Colonic mucosa (tissue), 4 donors: ENCODE measurements at places on chromosomes 3 and 15. TPM values are rescaled to one million over a fixed set of nuclear protein-coding genes. Genes with fewer than 3 reads are reported as not detected.

DNA sequence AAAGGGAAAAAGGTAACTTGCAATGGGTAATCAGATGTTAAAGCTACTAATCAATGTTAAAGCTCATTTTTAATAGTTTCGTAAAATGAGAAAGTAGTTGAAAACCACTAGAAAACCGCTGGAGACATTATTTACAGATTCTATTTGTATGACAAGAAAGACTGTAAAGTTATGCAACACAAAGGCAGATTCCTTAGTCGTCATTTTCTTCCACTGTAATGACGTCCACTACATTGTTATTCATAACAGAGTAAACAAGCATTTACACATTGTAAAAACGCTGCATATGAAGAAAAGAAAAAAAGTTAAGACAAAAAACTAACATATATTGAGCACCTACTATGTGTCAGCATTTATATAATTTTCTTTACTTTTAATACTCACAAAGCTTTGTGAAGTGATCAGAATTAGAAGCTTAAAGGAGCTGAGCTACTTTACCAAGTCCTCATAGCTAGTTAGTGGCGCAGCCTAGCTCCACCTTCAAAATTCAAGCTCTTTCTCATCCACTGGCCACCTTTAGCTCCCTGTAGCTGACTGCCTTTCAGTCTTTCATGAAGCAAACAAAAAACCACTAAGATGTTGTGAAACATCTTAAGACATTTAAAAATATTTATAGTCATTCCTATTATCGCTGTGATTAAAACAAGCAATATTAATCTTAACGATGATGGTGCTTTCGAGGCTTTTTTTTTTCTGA is 100.1 kb upstream of the CDIN1 start:
- DNase-seq = no peak

DNA sequence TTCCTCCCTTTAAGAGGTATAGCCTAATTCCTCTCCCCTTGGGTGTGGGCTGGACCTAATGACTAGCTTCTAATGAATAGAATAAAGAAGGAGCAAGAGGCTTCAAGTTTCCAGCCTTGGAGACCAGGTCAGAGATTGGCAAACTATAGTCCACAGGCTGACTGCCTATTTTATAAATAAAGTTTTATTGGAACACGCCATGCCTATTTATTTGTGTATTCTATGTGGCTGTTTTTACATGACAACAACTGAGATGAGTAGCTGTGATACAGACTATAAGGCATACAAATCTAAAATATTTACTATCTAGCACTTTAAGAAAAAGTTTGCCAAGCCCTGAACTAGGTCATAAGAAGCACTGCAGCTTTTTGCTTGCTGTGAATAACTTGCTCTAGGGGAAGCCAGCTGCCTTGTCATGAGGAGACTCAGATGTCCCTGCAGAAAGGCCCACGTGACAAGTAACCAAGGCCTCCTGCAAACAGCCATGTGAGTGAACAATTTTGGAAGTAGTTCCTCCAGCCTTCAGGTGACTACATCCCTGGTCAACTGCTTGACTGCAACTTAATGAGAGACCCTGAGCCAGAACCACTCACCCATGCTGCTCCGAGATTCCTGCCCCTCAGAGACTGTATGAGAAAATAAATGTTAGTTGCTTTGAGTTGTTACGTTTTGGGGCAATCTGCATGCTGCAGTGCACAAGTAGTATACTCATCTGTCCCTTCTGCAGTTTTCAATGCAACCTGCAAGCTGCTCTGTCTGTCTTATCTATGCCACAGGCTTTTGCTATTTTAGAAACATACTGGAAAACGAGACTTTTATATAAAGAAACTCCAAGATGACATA is 21.1 kb upstream of the MAP3K13 start:
- no peak for DNase-seq

GRCh38 chr3:72077473-72078259 is 292.7 kb upstream of the PROK2 start:
- no peak for DNase-seq

GRCh38 chr3:22372292-22373062 is 621.5 kb upstream of the ZNF385D start:
- no peak for DNase-seq

GRCh38 chr3:126212620-126213378 is 32.4 kb upstream of the ALDH1L1 start:
- DNase-seq = no peak

DNA sequence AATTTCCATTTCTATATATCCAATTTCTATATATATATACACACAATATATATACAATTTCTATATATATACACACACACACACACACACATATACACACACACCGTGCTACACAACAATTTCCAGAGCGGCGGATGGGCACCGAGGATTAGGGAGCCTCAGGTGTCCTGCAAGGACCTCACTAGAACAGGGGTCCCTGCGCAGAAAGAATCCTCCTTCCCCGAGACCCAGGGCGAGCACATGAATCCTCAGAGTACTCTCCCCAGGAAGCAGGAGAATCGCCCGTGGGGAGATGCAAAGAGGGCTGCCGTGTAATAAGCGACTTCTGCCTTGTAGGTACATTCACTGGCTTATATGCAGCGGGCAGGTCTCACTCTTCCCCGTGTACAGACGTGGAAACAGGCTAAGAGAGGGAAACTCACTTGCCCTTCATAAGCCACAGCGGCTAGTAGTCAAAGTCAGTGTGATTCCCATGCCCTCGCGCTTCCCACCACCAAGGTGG is 467 bp downstream of the PIF1 start:
- no peak for DNase-seq

DNA sequence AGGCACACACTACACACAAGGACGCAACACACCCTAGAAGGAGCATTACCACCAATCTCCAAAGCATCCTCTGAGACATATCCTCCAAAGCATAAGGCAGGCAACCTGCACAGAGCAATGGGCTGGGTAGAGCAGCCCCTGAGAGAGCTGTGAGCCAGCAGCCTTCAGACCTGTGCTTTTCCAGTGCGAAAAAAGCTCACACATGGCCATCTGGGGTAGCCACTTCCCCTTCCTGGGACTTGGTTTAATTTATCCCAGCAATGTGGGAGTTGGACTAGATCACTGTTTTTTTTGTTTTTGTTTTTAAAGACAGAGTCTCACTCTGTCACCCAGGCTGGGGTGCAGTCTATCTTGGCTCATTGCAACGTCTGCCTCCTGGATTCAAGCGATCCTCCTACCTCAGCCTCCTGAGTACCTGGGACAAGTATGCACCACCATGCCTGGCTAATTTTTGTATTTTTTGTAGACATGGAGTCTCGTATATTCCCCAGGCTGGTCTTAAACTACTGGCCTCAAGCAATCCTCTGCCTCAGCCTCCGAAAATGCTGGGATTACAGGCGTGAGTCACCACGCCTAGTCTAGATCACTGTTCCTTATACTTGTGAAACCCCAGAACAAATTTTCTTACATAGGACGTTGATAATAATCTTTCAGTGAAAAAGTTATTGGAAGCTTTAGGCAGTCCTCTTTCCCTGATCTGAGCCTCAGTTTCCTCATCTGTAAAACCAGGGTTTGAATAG is 18.9 kb downstream of the PTPN23 start:
- DNase-seq = no peak

GRCh38 chr3:40104441-40104840 is 205.1 kb upstream of the EIF1B start:
- no peak for DNase-seq

DNA sequence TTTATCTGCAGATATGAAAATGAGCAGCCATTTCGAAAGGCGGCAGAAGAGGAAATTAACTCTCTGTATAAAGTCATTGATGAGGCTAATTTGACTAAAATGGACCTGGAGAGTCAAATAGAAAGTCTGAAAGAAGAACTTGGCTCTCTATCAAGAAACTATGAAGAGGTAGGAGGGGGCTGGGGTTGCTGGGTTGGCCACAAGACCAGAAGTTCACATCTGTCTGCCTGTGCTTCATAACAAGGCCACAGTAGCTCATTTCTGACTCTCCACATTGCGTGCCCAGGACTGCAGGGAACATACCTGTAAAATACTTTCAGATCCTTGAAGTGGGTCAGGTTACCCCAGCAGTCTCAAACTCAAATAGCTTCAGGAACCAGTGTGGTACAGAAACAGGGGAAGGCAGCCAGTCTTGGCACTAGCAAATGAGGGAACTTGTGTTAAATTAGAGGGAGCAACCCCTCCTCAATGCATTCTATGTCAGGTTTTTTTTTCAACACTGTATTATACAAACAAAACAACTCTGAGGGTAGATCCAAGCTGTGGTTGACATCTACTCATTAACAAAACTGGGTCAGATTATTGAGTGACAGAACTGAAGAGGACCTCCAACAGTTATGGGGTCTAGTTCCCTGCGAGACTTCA is 48.7 kb downstream of the BFSP2 start:
- DNase-seq = no peak

DNA sequence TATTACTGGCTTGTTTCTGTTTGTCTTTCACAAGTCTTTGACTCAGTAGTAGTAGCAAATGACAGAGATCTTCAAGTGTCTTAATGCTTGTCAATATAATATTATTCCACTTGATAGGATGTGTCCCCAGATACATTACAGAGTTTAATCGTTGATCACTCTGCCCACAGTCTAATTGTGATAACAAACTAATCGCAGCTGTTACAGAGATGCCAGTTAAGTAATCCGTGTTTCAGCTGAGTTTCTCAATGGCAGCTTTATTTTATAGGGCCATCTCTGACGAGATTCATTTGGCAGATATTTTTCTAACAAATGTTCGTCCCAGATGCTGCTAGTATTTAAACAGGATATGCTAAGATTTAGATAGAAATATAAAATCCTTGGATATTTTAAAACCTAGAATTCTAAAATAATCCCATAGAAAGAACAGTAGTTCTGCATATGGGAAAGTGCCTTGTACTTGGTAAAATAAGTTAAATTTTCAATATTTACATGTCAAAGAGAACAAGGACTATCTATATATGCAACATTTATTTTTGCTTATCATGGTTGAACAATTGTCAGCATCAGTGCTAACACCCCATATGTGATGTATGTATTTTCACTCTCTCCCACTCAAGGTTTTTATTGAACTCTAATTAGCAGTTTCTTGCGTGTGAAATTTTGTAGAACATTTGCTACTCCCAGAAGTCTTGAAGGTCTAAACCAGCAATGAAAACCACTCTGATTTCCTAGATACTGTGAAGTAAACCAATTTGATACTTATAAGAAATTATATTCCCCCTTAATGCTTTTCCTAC is 185.5 kb downstream of the MBNL1 start:
- no peak for DNase-seq

GRCh38 chr3:62049033-62049432 is 324.3 kb downstream of the FEZF2 start:
- DNase-seq = no peak

DNA sequence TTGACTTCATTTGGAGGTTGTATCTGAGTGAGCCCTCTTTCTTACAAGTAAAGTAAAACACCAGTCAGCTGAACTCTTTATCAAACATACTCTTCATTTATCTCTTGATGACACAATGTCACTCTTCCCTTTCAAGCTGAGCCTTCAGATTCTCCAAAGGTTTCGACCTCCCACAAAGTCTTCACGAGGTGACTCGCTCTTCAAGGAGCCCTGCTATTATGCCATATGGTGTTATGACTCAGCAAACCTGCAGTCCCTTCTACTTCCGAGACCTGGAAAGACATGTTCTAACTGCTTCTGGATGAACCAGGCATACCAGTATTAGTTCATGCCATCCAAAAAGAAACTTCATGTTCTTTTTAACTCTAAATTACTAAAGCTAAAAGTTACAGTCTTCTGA is 23.1 kb downstream of the AADAC start:
- DNase-seq = no peak

GRCh38 chr3:176403531-176403930 is 793.8 kb downstream of the TBL1XR1 start:
- no peak for DNase-seq

GRCh38 chr3:119156868-119157267 is 10.9 kb downstream of the TEX55 start:
- DNase-seq = no peak

- DNase-seq = no peak
These were observed 34.0 kb downstream of the B3GALNT1 start for GRCh38 chr3:161070980-161071663.

- no peak for DNase-seq
These were observed 41.4 kb downstream of the CHSY1 start for GRCh38 chr15:101210466-101210865.

DNA sequence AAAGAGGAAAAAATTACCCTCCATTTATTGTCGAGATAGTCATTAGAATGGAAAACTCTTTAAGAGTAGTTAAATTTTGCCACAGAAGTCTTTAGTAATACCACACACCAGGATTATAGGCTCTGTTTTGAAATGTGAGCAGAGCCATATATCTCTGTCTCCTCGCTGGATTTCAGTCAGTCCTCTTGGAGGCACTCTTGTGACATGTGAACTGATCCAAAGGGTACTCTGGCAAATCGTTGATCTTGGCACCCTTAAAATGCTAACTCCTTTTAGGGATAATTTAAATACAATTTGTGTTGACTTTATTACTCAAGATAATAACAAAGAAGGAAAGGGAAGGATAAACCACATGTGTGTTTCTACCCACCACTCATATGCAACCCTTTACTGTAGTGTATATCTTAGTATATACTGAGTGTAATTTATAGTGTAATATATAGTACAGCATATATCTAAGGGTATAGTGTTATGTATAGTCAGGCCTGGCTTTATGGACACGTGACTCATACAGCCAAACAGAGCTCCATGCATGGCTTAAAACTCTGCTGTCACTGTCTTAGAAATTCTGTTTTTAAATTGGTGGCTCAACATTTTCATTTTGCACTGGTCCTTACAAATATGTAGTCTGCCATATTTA is 12.3 kb upstream of the KPNA4 start:
- DNase-seq = no peak

GRCh38 chr15:82951472-82952157 is 905 bp downstream of the HOMER2 start:
- no peak for DNase-seq

DNA sequence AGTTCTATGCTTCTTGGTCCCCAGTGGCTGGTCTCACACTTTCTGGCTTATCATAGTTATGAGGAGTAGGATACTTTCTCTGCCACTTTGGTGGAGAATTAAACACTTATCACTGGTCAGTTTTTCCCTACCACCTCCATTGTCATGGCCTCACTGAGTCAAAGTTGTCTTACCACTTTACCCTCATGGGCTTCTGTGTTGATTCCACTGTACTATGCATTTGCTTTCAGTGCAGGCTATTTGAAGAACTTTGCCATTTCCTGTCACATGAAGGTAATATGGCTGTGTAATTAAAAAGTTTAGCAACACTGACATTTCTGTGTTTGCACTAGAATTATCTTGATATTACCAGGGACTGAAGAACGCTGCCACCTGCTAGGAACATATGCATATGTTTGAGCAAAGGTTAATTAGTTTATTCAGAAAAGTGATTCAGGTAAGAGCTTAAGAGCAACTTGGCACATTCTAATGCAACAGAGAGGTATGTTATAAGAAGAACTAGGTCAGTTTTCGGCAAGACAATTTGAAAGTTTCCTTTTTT is 377.3 kb downstream of the PDCD6IP start:
- DNase-seq = no peak

GRCh38 chr3:167406876-167407492 is 26.9 kb upstream of the ZBBX start:
- DNase-seq = no peak

Gene GOLGA8G
- total RNA-seq = not detected

Gene AAGAB
- 58.3 TPM for total RNA-seq

Gene LACTB
- total RNA-seq = 29.6 TPM

Gene IQCF5
- total RNA-seq = not detected

Gene EPHA3
- 2.4 TPM for total RNA-seq
